NB4 (cell line): ENCODE measurements at places on chromosomes 7 and 10.

GRCh38 chr7:147014286-147014955 lies 897.8 kb downstream of the CNTNAP2 start:
- no peak for DNase-seq

DNA sequence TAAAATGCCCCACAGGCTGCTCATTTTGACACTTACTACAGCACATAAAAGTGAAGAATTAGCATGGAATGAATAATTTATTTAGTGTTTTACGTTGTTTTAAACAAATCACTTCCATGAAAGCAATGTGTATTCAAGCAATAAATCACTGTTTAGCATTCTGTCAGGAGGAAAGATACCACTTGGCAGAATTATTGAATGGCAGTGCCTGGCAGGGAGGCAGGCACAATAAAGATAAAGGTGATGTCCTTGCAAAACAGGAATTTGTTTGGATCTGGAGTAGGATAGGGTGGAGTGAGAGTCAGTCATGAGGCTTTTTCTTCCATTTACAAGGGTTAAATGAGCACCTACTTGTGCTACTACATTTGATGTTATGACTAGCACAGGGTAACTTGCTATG lies 190.8 kb downstream of the SORCS1 start:
- no peak for DNase-seq

DNA sequence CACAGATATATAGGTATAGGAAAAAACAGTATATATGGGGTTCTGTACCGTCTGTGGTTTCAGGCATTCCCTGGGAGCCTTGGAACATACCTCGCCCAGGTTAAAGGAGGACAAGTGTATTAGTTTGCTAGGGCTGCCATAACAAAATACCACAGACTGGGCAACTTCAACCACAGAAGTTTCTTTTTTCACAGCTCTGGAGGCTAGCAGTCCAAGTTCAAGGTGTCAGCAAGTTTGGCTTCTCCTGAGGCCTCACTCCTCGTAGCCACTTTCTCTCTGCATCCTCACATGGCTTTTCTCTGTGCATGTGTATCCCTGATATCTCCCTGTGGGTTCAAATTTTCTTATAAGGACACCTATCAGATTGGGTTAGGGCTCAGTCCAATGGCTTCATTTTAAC lies 189.1 kb downstream of the DNAH11 start:
- no peak for DNase-seq

DNA sequence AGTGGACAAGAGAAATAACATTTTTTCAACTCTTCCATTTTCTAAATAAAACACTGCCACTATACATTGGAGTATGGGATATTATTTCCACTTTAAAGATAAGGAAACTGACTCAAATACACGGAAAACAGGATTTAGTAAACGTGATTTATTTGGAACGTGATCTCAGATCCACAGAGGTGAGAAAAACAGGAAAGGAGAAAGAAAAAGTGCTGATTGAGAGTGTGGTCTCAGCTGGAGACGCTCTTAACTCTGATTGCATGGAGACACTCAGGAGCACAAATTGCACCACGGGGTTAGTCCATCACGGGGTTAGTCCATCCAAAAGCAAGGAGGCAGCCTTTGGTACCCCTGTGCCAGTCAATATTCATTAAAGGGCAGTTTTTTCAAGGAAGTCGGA lies 142.5 kb downstream of the GNAT3 start:
- no peak for DNase-seq

DNA sequence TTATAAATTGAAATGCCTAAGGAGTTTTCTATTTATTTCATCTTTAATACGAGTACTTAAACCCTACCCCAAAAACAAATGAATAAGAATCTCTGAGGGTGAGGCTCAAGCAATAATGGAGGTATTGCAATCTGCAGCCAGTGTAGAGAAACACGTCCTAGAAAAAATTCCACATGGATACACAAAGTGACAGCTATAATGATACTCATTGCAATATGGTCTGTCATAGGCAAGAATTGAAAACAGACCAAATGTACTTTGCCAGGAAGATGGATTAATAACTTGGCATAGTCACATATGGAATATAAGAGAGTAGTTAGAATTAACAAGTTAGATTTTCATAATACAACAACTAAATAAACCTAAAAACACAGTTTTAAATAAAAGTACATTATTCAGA lies 440.1 kb upstream of the STEAP1 start:
- no peak for DNase-seq

DNA sequence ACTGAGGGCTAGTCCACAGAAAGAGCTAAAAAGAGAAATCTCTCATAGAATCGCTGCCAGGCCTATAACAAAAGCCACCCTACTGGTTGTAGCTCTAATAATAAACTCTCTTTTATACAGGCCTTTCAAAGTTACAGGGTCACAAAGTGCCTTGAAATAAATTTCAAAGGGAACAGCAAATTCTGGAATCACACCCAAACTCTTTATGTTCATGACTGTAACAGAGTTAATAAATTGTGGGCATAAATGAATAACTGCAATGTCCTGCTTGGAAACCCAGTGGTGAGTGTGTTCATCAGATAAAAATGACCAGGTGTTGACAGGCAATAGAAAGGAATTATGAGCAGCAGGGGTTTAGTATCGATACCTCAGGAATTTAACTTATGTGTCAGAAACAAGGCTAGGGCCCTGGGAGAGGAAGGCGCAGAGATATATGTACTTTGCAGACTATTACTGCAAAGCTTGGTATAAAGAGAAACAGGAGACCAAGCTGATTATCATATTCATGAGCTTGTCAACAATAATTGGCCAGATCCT lies 9.3 kb downstream of the CDC14C start:
- no peak for DNase-seq

- DNase-seq = no peak
Observed at GRCh38 chr10:71443676-71444075, 47.0 kb downstream of the CDH23 start.

- DNase-seq = no peak
Observed at GRCh38 chr7:141483044-141483443, 68.2 kb upstream of the AGK start.

- DNase-seq = peak; percentile 93
Observed at GRCh38 chr10:101018600-101019439, 12.1 kb downstream of the PDZD7 start.

DNA sequence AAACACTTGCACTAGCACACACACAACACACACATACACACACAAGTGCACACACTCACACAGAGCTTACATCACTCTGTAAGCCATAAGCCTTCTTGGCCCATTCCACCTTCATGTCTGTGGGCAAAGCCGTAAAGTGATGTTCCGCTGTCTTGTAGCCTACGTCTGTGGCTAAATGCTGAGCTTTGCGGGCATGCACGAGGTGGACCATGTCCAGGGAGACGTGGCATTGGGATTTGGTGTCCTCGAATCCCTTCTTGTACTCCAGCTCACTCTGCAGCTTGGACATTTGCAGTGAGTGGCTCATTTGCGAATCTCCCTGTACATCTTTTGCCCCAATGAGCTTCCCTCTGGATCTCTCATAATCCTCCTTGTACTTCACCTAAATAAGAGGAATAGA lies 42.0 kb downstream of the NRAP start:
- DNase-seq = no peak

- DNase-seq = peak; percentile 47
Observed at GRCh38 chr7:159154243-159154642, 9.6 kb upstream of the VIPR2 start.

DNA sequence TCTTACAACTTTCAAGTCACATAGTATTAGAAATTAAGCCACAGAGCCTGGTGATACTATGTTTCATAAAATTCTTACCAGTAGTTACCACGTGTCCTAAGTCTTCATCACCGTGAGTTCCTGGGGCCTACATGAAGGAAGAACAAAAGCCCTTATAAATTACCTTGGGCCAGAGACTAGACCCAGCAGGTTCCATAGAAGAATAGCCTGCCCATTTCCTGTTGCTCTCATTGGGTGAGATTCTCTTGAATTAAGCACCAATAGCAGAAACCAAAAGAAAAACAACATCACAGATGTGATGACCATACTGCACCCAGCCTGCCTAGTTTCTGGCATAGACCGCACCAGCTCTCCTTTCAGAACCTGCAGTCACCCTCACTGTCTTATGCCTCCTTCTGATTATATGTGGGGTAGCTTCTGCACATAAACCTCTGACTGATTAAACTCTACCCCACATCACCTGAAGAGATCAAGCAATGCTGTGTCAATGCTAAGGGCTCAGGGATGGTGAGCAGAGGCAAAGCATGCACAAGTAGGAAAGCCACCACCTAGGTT lies 18.0 kb upstream of the SEM1 start:
- no peak for DNase-seq

- no peak for DNase-seq
Observed at GRCh38 chr7:18458830-18459229, 36.7 kb upstream of the HDAC9 start.

DNA sequence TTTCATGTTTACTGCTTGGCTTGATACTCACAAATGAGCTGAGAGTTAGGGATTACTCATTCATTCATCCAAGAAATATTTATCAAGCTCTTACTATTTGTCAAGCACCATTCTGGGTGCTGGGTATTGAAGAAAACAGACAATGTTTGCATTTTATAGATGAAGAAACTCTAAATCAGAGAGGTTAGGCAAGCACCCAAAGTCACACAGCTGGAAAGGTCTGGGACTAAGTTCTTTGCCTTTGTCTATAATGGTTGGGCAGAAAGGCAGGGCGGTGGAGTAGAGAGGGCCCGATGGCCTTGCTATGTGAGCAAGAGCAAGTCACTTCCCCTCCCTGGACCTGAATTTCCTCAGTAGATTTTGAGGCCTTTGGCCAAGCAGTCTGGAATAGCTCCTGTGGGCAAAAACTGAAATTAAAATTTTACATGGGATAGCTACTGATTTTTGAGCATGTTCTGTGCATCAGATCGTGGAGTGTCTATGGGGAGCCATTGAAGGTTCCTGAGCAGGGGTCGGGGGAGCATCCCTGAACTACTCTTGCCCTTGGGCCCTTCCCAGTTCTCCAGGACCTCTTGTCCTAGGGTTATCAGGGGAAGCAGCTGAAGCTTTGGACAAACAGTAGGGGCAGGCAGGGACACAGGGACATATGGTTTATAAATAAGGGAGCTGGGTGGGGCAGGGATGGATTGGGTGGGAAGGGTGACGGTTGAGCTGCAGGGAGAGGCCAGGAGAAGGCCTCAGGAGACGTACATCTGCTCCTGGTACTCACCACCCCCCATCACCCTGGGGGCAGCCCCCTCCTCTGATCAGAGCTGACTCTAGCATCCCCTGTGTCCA lies 23.3 kb downstream of the AQP1 start:
- no peak for DNase-seq

GRCh38 chr10:58265249-58265648 lies 2.4 kb downstream of the IPMK start:
- DNase-seq = no peak

GRCh38 chr10:28375399-28376354 lies 72.8 kb upstream of the MPP7 start:
- DNase-seq = no peak

DNA sequence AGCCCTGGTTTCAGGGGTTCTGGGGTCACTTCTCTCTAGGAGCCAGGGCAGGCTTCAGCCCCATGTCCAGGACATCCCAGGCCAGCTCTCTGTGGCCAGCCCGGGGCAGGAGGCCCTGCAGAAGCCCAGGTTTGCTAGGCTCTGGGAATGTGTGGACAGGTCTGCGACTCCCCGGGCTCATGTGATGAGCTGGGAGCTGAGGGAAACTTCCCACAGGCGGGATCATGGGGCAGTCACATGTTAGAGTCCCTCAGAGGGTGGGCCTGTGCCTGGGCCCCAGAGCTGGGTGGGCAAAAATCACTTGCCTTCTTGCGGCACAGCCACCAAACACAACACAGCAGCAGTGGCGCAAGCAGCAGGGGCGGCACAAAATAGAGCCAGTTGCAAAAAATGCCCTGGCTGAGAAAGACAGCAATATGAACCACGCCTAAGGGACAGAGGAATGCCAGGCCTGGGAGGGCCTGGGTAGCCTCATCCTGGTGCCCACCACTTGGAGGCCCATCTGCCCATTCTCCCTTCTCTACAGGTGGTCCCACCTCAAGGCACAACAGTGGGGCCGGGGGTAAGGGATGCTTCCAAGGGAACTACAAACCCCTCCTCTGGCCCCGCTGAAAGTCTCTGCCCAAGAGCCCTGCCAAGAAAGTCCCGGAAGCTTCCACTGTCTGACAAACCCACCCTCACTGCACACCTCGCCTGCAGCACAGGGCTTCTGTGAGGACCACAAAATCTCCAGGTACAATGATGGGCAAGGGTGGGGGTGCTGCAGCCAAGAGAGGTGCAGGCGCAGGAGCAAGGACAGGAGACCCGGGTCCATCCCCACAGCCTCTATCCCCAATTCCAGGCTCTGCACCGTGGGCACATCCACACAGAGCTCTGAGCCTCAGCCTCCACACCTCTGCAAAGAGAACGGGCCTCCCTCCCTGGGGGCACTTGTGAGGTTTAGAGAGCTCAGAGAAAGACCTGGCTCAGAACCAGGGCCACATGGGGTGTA lies 34.6 kb upstream of the ANTXRL start:
- no peak for DNase-seq

DNA sequence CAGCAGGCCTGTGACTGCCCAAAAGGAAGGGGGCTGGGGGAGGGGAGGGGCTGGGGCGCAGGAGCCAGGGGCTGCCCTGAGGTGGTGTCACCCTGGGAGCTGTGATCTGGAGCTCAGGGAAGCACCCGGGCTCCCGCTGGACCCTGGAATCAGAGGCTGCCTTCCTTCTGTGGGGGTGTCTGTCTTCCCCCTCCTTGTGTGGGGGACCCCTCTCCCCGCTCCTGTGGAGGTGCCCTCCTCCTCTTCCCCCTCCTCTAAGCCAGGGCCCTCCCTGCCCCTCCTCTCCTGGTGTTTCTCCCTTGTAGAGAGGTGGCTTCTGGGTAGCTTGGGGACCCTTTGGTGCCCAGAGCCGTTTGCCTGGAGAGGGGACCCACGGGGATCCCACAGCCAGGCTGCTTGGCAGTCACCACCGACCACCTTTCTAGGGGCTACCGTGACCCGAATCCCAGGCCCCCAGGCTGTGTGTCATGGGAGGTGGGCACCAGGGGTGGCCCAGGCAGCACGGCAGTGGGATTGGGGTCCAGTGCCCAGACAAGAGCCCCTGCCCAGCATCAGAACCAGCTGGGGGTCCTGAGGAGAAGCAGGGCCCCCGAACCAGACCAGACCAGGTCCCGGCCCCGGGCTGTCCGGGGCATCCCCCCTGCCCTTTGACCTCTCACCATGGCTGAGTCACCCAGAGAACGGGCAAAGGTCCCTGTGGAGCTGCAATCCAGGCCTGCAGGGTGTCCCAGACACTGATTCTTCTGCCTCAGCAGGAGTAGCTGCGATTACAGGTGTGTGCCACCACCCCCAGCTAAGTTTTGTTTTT lies 741 bp downstream of the PRAP1 start:
- DNase-seq = no peak

- no peak for DNase-seq
Observed at GRCh38 chr10:31120961-31121685, 89.5 kb upstream of the ZNF438 start.

- DNase-seq = no peak
Observed at GRCh38 chr7:40244226-40244625, 109.4 kb downstream of the SUGCT start.
